ENCODE measurements at places on chromosomes 1 and 21.

DNA sequence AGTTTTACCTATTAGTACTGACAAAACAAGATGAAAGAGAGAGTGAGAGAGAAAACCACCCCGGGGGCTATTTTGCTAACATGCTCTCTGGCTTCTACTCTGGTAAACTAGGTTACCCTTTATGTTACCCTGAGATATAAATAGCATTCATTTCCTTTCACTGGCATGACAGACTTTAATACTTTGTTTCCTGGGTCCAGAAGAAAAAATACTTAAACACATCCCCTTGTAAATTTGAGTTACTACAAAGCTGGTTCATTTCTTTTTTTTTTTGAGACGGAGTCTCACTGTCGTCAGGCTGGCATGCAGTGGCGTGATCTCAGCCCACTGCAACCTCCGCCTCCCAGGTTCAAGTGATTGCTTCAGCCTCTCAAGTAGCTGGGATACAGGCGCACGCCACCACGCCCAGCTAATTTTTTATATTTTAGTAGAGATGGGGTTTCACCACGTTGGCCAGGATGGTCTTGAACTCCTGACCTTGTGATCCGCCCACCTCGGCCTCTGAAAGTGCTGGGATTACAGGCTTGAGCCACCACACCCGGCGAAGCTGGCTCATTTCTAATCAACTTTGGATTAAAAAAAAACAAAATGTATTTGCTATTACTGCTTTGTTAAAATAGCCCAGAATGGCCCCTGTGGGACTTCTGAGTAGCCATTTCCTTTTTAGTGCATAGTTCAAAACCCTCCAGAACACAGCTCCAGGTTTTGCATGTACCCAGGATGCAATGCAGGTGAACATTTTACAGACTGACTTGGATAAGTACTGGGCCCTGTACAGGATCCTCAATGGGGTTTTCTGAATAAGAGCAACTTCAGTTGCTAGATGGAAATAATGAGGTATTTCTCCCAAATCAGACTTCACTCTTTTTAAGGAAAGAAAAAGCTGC, 20.6 kb downstream of the INPP5B start:
- DNase-seq = no peak

DNA sequence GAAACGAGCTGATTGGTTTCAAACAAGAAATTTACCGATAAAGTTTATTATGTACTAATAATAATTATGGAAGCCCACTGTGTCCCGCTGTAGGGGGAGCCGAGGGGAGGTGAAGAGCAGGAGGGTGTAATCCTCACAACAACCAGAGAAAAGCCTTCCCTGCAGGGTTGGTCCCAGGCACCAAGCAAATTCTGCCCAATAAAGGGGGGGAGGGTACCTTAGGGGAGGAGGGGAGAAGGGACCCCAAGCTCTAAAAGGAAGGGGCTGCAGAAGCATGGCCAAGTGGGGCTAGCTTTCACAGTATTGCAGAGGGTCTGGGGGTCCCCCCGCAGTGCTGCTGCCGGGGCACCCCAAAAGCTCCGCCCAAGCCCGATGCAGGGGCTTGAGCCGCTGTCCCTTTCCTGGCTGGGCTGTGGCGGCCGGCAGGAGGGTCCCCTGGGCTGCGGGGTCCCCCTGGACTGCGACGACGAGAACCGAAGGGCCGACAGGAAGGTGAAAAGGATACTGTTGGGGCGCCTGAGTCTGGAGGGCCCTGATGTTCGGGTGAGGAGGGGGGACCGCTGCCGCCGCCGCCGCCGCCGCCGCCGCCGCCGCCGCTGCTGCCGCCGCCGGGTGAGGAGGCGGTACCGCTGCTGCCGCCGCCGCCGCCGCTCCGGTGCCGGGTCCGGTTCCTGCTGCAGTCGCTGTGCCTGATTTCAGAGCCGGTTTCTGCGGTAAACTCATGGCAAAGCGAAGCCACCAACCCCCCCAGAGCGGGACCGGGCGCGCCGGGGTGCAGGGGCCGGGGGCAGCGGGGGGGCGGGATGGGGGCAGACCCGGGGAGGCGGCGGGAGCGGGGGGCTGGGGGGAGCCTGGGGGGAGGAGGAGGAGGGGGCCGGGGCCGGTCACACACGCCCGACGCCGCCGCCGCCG, 771 bp downstream of the EIF4G3 start:
- DNase-seq = peak; percentile 36

DNA sequence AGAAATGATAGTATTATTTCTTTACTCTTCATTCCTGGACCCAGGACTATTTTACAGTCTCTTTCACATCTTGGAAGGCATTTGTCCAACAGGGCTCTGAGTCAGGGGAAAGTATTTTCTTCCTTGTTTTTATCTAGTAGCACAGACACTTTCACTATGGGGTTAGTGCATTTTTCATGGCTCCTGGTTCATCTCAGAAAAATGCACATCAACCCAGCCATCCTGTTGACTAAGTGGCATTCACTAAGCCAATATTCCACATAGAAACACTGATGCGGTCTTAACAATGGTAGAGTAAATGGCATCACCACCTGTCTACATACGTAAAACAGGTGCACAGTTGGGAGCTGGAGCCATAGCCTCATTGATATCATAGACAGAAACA, 87.4 kb upstream of the C1orf21 start:
- no peak for DNase-seq

DNA sequence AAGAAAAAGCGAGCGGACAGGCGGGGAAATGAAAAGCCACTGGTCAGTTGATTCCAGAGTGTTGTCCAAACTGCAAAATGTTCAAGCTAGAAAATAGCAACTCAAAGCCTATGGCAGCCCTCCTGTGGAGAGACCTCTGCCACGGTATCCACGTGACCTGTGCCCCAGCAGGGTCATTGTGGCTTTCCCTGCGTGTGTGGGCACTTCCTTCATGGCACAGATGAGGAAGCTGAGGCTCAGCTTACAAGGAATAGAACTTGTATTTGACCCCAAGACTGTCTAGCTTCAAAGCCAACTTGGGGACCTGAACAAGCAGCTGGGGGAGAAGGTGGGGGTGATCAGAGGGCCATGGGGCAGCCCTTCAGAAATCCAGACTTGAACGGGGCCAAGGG, 15.6 kb upstream of the PLEKHG5 start:
- DNase-seq = no peak

GRCh38 chr1:22544606-22545005, 18.7 kb upstream of the EPHA8 start:
- no peak for DNase-seq

GRCh38 chr21:16422702-16423101, 692.9 kb downstream of the USP25 start:
- DNase-seq = no peak

DNA sequence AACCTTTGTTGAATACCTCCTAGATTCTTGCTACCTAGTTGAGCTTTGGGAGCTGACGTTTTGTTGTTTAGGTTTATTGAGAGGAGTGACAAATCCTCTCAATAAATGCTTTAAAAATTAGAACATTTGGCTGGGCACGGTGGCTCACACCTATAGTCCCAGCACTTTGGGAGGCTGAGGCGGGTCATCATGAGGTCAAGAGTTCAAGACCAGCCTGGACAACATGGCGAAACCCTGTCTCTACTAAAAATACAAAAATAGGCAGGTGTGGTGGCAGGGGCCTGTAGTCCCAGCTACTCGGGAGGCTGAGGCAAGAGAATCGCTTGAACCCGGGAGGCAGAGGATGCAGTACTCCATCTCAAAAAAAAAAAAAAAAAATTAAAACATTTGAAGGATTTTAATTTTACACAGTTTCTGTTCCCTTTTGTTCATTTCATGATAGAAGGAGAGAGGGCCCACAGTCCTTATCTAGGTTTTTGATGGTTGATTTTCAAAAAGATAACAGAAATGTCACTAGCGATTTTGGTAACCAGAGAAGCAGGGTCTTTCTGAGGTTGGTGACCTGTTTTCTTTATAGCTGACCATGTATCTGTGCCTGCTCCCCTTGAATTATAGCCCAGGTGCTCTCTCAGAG, 44.2 kb upstream of the PIGV start:
- no peak for DNase-seq

DNA sequence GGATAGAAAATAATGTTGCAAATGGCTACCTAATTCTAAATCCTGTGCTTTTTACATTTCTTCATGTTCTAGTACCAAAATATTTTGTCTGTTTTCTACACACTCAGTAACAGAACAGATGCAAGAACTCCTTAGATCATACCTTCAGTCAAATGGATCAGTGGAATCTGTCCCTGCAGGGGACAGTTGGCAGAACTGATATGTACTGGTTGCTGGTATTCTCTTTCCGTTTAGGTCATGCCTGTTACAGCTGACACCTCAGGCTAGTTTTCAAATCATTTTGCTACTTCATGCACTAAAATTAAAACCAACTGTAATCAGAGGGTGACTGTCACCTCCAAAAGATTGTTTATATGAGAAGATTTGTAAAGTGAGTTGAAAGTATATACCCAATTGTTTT, 109.2 kb downstream of the TNNI3K start:
- no peak for DNase-seq

GRCh38 chr21:45467221-45467779, 62.3 kb downstream of the COL18A1 start:
- DNase-seq = no peak

- DNase-seq = no peak
Observed at GRCh38 chr1:66330722-66331141, 203.2 kb upstream of the SGIP1 start.

GRCh38 chr1:62682531-62682930, 5.7 kb downstream of the DOCK7 start:
- DNase-seq = no peak

DNA sequence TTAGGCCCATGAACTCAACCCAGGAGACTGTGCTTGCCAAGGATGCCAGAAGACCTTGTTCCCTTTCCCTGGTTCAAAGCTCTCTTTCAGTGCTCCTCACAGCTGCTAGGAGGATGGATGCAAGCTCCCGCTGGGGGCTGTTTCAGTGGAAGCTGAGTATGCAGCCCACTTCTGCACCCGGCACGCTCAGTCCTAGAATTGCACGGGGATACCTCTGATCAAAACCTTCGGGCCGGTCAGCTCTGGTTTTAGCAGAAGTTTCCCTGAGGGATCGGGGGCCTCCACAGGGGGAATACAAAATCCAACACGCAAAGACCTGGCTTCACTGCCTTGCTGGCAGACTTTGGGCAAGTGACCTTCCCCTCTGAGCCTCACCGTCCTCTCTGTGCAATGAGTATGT, 4.2 kb upstream of the SSBP3 start:
- DNase-seq = no peak

- no peak for DNase-seq
Observed at GRCh38 chr1:9774712-9775679, 48.8 kb downstream of the CLSTN1 start.

GRCh38 chr1:93783876-93784275, 95.1 kb downstream of the DNTTIP2 start:
- DNase-seq = no peak

GRCh38 chr1:47660622-47661021, 222.8 kb downstream of the FOXD2 start:
- DNase-seq = no peak

DNA sequence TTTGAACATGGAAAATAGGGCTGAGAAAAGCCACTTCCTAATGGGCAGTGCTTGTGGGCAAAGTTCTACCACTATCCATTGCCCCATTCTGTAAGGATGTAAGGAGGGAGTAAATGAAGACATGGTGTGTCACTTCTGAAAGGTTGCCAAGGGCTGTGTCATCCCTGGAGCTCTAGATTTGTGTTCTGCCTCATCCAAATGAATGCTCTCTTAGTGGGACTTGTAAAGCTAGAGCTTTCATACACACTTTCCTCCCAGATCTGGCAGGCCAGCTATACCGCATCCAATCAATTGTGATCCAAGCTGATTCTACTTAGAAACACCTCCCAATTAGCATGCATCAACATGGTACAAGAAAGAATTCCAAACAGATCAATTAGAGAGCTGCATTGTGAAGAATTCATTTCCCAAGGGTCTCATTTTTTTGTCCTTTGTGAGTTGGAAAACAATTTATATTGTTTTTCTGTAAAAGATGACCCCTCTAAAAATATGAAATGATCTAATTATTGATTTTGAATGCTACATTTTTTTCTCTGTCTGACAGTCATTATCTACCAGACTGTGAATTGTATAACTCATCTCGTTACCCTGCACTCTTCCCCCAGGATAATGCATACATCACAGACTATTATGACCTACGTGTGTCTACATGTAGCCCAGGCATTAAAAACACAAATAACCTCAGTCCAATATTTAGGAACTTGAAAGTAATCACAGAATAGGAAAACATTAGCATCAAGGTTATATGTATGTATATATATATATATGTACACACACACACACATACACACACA, 117.1 kb upstream of the DUSP10 start:
- no peak for DNase-seq

- no peak for DNase-seq
Observed at GRCh38 chr1:176878750-176879536, 285.6 kb downstream of the ASTN1 start.

DNA sequence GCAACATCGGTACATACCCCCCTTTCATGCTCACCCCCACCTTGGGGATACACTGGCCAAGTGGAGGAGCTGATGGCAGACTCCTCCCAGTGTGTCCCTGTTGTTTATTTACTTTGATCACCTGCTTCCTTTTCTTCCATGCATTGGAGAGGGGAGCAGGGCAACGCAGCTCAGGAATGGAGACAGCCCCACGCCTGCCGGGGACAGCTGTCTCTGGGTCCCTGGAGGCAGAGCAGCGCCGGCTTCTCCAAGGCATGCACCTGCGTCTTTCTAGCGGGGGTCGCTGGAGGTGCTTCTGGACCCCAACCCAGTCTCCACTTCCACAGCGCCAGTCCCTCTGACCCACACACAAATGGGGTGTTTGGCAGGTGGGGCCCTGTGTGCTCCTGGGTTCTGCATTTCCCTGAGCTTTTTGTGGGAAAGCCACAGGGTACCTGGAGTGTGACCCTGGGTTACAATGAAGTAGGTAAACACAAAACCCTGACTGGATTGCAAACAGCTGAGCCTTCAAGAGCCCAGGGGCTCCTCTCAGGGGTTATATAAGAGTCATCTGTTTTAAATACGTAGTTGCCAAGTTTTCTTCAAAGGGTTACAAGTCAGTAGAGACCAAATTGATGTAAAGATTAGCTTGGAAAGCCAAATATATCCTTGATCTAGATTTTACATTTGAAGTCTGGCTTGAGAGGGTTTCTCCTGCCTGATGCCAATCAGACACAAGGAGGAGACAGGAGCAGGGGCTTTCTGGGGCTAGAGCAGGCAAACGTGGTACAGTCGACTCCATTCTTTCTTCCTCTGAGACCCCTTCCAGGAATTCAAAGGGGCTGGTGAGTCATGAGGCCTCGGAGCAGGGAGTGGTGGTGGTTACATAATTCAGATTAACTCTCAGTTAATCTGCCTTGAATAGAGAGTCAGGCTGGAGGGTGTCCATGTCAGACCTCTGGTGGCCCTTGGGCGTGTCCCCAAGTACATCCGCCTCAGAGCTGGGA, 4.5 kb downstream of the AJAP1 start:
- DNase-seq = no peak

- no peak for DNase-seq
Observed at GRCh38 chr1:59028048-59028447, 244.2 kb upstream of the JUN start.

DNA sequence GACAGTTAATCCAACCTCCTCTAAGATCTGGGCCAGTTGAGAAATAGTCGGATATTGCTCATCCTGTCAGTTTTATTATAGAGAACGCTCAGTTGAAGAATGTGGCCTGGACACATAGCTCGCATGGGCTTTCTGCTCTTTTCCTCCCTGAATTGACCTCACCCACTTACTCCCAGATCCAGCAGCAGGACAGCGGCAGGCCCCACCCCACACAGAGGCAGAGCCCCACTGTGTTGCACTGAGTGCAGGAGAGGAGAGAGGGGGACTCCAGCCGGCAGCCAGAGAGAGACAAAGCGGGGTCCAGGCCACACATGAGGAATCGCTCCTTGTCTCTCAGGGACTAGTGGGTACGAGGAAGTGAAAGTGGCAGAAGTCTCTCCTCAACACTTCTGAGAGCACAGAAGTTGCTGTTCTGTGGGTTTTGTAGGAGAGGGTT, 78.6 kb downstream of the LAMC1 start:
- DNase-seq = no peak

- no peak for DNase-seq
Observed at GRCh38 chr1:63971557-63971956, 197.7 kb downstream of the ROR1 start.
